ENCODE measurements at places on chromosomes 3 and 15.

DNA sequence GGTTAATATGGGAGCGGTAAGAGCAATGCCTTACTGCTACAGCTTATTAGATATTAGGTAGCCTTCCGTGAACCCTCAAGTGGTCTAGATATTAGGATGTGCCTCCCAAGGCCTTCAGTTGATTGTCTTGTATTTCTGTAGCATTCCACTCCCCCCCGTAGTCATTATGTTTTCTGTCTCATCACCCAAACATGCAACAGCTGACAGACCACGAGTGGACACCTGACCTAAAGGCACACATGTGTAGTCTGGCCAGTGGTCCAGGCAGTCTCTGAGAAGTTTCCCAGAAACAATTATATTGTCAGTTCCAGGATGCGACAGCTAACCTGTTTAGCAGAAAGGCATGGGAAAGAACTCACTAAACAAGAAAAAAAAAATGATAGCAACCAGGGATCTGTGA, 1000.9 kb downstream of the AGBL1 start:
- DNase-seq: no peak

DNA sequence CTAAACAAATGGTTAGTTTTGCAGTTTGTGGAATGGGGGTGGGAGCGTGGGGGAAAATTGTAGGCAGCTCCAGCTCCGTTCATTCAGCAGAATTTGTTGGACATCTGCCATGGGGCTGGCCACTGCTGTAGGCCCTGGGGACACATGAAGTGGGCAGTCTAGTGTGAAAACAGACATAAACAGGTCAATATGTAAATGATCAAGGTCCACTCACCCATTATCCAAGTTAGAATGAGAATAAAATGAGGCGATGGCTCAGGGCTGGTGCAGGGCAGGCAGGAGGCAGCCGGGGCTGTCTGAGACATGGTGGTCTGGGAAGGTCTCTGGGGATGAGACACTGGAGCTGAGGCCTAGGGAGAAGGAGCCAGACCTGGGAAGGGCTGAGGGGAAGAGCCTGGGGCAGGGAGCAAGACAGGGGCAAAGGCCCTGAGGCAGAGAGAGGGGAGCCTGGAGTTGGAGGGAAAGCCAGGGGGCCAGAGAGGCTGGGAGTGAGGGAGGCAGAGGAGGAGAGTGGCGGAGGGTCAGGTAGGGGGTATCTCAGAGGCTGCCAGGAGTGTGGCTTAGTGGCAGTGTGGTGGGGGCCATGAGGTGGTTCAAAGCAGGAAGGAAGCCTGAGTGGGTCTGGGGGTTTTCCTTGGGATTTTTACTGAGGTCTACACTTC, 6.2 kb upstream of the SLC6A6 start:
- DNase-seq: no peak

GRCh38 chr3:160134454-160134853, 90.8 kb upstream of the C3orf80 start:
- DNase-seq: no peak

DNA sequence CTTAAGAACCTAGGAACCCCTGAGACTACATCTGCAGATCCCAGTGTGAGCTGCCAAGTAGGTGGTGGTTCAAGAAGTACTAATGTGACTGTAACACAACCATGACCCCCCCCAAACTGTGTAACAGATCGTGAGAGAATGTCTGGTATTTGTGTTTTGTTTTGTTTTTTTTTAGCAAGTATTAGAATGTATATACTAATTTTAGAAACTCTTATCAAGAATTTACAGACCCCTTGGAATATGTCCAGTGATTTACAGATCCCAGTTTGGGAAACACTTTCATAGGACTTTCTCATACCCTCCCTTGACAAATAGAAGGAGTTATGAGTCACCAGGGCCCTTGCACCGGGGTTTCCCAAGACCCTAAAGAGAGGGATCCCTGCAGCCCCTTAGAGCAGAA, 79.8 kb downstream of the SEMA5B start:
- DNase-seq: no peak

DNA sequence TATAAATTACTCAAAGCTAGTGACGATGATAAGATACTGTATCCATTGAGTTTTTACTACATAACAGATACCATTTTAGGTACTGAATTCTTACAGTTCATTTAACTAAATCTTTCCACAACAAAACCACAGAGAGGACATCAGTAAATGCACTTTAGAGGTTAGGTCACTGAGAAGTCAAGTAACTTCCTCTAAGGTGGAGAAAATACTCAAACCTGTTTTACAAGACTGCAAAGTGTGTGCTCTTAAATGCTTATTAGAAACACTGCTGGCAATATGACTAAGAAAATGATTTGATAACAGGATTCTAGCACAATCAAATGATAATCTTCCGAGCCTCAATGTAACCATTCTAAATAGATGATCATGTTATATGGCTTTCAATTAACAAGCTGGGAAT, 99.4 kb downstream of the UBE3A start:
- DNase-seq: no peak

GRCh38 chr3:101532783-101533602, 20.0 kb upstream of the SENP7 start:
- DNase-seq: no peak

DNA sequence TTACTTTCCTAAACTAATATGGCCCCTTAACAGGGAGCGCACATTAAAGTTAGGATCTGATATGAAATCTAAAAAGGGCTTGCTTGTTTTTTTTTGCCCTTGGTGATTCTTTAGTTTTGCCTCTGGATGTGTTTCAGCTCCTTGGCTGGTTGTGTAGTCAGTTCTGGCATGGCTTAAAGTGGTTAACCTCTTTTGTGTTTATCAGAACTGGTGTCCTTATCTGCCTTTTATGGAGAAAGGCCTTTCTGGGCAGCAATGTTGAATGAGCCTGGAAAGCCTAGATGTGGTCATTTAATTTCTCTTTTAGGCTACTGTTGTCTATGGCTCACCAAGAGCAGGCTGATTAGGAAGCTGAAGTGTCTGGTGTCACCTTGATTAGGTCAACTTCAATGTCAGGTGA, 254.5 kb upstream of the ROPN1 start:
- DNase-seq: no peak

GRCh38 chr3:128875556-128876120, 3.8 kb upstream of the ACAD9 start:
- DNase-seq: no peak

GRCh38 chr3:37200141-37200540, 25.8 kb upstream of the LRRFIP2 start:
- no peak for DNase-seq

DNA sequence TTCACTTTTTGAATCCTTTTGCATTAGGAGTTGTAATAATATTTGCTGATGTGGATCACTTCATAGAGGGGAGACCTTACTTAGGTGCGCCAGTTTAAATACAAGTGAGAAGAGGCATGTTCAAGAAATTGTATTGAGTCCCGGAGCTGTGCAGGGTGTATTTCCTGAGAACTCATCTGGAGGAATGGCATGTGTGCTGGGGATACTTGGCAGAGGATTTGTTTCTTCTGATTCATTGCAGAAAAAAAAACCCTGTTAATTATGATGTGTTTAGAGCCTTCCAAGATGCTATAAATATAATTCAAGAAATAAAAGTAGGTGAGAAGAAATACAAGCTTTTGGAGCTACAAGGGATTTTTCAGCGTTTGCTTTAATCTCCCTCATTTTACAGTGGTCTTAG, 97.6 kb downstream of the TPRG1 start:
- no peak for DNase-seq

DNA sequence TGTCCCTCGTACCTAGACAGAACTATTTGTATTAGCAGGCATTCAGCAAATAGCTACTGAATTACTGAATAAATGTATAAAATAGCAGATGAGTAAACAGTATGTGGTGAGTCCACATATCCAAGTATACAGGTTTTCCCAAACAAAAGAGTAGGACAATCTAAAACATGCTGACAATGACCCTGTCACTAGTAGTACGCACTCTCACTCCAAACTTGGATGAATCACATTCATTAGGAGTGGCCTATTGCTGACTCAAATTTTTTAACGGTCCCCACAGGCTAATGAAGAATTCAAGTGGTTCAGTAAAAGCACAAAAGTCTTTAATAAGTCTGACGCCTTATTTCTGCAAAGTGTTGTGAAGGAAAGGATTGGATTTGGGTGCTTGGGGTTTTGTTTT, 449.3 kb upstream of the THBS1 start:
- DNase-seq: no peak

GRCh38 chr3:121660356-121661171, at the start of gene HCLS1:
TSS of gene HCLS1 (minus strand) at chr3:121660903. CDS start at chr3:121658347, 2,556 bp downstream.
- no peak for DNase-seq

DNA sequence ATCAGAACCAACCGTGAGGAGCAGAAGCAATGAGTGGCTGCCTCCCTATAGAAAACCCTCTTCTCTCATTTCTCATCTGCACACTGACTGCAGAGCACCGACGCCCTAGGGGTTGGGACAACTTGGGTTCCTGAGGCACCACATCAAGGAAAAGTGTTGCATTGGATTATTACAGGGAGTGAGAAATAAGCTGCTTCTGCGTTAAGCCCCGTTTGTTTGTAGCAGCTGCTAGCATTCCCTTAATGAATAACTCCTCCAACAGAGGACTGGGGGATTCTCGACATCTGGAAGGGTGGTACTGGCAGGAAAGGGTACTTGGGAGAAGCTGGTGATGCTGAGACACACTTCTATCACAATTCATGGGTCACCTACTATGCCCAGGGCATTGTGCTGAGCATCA, 25.3 kb upstream of the AGBL1 start:
- DNase-seq: no peak

All from fibroblast of the conjunctiva (primary cell).